ENCODE measurements at places on chromosomes 5 and 9. TPM values are rescaled to one million over a fixed set of nuclear protein-coding genes. Genes with fewer than 3 reads are reported as not detected.
A peak's percentile ranks its signal among the peaks of the same experiment; 100 is the strongest.

The PPP1R26 gene
- total RNA-seq: 13.4 TPM

The ICE1 gene
- total RNA-seq: 17.0 TPM

The FYB1 gene
- total RNA-seq: under 0.01 TPM

The PSMD5 gene
- 34.7 TPM for total RNA-seq

The ADAMTS2 gene
- 132 TPM for total RNA-seq

The LTC4S gene
- total RNA-seq: 3.7 TPM

The SNCAIP gene
- total RNA-seq: 4.0 TPM

The NR6A1 gene
- not detected for total RNA-seq

GRCh38 chr9:27124151-27124550, 15.1 kb downstream of the TEK start:
- peak; percentile 12 for DNase-seq

GRCh38 chr9:109033941-109034700, 20.8 kb upstream of the CTNNAL1 start:
- DNase-seq: peak; percentile 36

DNA sequence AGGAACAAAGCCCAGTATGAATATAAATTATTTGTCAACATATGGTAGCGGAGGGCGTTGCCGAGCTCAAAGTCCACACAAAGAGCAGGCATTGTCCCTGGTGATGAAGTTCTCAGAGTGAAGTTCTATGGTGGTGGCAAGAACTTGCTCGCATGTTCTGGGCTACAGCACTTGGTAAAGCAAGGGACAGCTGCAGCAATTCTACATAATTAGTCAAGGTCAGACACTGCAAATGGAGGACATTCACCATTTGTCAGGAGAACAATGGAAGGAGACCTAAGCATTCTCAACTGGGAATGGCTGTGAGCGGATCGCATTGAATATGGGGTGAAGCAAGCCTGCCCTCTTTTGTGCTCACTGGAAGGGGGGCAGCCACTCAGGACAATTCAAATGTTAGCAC, 503.8 kb upstream of the ADAMTS16 start:
- DNase-seq: no peak

- DNase-seq: no peak
Observed at GRCh38 chr5:94884311-94884710, 265.8 kb downstream of the SLF1 start.

GRCh38 chr5:130994496-130995253, 170.4 kb downstream of the HINT1 start:
- DNase-seq: no peak

- no peak for DNase-seq
Observed at GRCh38 chr5:139709582-139710318, 61.6 kb downstream of the CXXC5 start.

GRCh38 chr9:108815156-108815555, 40.6 kb downstream of the ACTL7B start:
- DNase-seq: no peak

DNA sequence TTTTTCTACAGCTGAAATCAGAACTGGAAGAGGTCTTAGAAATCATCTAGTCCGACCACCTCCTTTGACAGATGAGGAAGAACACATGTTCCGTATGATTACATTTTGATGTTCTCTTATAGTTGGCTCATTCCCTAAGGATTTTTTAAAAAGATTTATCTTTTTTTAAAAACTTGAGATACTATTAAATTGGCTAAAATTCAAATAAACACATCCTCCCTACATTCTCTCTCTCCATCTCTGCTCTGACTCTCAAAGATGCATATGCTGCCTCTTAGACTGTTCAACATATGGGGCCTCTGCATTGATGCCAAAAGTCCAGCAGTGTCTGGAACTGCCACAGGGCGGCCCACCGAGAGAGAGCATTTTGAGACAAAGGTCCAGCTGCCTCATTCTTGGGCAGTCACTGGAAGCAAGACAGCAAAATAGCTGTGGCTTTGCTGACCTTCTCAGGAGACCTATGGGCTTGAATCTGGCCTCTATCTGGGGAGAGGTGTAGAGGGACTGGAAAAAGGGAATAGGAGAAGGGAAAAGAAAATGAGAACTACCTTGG, 12.8 kb upstream of the TSSK1B start:
- peak; percentile 29 for DNase-seq

DNA sequence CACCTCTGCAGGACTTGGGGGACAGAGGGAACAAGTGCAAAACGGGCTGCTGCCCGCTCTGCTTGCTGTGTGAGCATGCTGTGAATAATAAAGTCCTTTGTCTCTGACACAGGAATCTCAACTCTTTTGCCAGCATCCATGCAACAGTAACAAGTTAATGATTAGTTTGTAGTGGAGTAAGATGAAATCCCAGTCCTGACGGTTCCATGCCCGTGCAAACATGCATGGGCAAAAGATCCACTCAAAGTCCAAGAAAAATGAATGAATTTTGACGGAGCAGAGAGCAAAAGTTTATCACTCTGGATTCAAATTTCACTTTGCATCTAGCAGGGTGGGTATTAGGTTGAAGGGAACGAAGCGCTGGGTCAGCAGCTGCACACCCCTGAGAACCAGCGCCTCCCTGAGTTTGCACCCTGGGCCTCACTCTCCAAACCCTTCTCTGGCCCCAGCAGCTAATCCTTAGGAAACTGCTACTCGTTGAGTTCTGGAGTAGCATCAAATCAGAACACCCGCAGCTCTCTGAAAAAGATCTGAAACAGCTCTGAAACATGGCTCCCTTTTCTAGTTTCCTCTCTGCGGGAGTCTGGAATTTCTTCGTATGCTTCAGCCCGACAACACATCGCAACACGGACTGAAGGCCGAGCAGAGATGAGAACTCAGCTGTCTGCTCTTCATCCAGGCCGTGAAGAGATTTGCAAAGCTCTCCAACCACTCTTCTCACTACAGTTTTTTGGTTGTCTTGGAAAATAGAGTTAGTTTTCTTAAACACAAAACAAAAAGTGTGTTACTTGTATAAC, 45.6 kb upstream of the RUFY1 start:
- DNase-seq: no peak

- no peak for DNase-seq
Observed at GRCh38 chr5:167503926-167504720, 787.3 kb upstream of the WWC1 start.

GRCh38 chr5:141742866-141743851, 61.1 kb upstream of the ARAP3 start:
- peak; percentile 60 for DNase-seq

DNA sequence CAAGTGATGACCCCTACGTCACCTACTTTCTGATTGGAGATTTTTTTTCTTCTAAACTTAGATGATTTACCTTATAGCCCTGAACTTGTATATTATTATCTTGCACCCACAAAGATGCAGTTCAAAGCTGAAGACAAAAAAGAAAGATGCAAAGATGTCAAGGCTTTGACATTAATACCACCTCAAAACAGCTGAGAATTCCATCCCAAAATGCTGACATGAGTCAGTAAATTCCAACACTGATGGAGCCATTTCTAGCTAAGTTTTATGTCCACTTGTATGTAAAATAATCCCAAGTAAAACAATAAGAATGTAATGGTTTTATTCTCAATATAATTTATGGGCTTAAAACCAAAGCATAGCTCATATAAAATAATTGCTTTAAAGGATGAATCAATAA, 91.5 kb upstream of the CDH9 start:
- no peak for DNase-seq

- DNase-seq: no peak
Observed at GRCh38 chr9:100637787-100638186, 59.9 kb downstream of the CAVIN4 start.

GRCh38 chr5:172898218-172898842, 60.9 kb upstream of the RPL26L1 start:
- DNase-seq: no peak

GRCh38 chr9:105457560-105458294, 9.9 kb downstream of the FSD1L start:
- DNase-seq: no peak

DNA sequence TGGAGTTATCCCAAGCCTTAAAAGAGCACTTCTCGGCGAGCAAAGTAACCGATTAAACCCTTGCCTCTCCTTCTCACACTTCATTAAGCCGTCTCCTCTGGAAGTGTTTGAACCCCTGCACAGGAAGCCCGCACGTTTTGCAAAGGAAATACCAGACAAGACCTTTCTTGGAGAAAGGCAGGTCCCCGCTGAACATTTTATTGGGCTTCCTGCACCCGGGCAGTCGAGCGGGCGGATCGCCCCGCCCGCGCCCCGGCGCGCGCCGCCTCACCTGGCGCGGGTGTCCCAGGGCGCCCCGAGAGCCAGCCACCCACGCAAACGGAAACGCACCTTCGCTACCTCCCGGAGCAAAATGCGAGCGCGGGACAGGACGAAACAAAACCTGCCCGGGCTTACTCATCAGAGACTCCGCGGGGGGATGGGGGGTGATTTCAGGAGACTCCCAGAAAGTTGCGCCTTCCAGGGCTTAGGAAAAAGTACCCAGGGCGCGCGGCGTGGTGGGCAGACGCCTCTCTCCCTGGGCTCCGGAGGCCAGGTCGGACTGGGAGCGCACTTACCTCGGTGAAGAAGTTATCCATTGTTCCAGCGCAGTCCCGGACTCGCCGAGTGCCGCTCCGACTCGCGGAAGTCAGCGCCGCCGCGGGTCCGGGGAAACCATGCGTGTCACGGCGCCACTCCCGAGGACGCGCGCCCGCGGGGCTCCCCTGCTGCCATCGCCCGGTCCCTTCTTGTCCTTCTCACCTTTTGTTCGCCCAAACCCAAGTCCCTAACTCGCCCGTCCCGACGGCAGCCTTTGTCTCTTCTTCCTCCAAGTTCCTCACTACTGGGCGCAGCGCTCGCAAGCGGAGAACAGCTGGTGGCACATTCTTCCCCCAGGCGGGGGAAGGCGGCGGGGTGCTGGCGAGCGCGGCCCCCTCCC, 598 bp downstream of the MYO10 start:
- DNase-seq: peak; percentile 70

DNA sequence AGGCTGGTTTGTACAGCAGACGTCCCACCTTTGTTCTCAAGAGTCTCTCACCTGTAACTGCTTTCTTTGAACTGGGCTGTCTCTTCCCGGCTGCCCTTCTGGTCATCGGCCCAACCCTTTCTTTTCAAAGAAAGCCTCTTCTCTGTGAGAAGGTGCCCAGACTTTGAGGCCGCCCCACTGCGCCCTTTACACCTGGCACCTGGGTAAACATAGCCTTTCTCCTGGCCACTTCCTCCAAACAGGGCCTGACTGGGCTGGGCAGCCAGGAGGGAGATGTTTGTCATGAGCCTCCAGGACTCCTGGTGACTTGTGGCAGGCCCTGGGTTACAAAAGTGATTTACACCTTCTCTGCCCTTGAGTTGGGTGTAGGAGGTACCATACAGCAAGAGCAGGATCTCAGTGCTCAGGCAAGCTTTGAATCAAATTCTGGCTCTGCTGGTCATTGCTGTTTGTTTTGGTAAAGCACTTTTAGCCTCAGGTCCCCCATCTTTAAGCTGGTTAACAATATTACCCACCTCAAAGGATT, 127.2 kb upstream of the CXCL14 start:
- DNase-seq: no peak

DNA sequence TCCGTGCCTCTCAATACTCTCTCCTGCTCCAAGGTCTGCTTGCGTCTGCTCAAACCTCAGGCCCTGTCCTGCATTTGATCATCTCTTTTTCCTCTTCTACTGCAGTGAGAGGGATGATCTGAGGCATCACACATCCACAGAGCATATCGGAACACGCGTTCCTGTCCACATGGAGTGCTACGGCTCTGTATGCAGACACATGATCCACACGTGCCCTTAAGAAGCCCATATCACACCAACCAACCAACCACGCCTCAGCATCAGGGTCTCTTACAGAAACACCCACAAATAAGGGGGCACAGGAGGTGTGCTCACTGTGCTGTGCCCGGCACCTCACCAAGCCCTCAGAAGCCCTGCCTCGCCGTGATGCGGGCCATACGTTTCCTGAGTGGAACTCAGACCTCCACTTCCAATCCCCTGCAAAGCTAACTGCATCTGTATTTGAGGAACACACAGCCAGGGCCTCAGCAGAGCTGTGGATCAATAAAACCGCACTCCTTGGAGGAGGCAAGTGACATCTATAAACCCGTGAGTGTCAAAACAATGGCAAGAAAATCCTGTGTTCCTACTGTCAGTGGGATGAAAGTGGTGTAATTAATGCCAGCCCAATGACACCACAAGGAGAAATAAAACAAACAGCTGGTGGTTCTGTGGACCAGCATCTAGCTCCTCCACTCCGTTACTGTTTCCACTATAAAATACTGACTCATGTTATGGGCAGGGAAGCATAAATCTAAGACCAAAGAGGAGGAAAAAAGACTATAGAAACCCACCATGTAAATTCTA, 40.4 kb downstream of the AK8 start:
- DNase-seq: no peak

DNA sequence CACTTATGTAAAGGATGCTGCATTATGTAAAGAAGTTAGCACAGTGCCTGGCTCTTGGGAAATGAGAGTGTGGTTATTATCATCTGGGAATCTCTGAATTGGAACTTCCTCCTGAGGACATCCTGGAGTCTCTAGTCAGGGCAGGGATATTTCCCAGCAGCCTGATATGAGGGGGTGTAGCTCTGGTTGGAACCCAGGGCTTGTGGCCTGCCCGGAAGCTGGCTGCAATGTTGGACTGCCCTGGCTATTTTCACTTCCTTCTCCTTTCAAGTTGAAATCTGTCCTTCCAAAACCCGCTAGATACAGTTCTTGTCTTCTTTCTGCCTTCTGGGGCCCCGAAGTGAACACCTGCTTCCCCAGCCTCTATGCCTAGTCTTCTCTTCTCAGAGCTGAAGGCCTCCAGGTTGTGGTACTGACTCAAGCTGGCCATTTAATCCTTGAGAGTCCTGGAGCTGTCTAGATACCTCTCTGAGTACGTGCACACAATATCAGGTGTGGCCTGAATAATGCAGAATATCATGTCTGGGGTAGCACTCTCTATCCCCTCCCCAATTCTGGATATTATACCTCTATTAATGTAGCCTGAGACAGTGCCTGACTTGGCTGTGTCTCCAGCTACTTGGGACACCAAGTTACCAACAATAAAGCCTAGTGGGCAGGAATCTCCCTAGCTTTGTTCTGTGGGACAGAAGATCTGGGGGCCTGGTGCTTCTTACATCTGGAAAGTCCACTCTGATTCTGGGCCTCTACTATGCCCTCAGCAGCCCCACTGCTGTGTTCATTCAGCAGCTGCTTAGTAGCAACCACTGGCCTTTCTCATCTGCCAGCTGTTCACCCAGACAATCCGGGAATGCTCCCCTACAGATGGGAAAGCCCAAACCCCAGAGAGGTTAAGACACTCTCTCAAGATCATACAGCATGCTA, 45.0 kb downstream of the SLC6A7 start:
- DNase-seq: no peak

DNA sequence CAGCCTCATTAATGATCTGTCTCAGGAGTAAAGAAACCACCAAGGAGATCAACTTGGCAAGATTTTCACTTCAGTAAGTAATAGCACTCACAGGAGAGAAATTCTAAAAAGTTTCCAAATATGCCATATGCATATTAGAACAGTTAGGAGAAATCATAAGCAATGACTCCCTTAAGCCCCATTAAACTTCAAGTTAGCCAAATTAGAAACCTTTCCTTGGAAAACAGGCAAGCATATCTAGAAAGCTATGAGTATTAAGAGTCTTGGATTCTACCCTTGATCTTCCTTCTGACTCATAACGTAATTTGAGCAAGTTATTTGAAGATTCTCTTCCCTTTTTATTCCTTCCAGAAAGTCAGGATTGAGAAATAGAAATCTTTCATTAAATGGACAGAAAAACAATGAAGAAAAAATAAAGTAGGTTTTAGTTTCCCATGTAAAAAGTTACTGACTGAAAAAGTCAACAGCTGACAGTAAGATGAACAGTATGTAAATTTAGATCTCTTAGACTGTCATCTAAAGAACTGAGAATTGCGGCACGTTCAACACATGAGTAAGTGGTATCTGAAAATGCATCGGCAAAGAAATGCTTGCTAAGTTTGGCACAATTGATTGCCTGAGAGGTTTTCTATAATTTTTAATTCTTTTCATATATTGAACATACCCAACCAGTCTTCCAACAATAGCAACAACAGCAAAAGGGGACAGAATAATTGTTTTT, 565.7 kb upstream of the FTMT start:
- peak; percentile 42 for DNase-seq

Data from GM23248 (cell line).